ENCODE measurements at places on chromosomes 7 and 10.

- DNase-seq = peak; percentile 82
Observed at GRCh38 chr7:27095897-27096767, at the start of gene HOXA1. Gene HOXA1, minus strand, starts transcription at chr7:27096000. Its CDS starts 88 bp downstream, at chr7:27095912.

DNA sequence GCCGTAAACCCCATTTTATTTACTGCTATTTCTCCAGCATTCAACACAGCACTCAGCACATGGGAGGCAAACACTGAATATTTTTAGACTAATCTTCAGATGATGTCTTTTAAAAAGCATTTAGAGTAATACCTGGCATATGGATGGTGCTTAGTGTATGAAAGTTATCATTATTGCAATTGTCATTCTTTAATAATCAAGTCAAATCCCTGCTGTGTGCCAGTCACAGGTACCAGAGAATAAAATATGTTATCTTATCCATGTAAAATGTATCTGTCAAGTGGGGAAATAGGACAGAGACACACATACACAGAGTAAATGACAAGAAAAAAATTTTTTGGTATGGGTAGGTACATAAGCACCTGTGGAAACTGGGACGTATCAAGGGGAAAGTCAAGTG is 18.5 kb downstream of the ANKRD22 start:
- DNase-seq = no peak

- DNase-seq = no peak
Observed at GRCh38 chr7:1569016-1569415, 816 bp downstream of the PSMG3 start.

DNA sequence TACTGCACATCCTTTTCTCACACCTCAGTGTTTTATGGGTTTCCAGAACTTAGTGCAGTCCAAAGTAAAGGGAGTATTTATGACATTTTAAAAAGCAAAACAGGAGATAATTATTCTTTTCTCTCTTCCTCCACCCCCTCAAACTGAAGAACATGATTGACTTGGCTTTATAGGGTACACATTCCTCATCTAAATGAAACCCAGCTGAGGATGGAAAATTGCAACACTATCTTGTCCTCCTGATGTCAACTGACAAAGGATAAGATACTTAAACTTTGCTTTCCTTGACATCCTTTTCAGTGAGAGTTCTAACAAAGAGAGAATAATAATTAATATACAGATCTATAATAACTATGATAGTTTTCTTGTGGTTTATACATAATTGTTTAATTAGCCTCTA is 299.1 kb downstream of the BBS9 start:
- no peak for DNase-seq

DNA sequence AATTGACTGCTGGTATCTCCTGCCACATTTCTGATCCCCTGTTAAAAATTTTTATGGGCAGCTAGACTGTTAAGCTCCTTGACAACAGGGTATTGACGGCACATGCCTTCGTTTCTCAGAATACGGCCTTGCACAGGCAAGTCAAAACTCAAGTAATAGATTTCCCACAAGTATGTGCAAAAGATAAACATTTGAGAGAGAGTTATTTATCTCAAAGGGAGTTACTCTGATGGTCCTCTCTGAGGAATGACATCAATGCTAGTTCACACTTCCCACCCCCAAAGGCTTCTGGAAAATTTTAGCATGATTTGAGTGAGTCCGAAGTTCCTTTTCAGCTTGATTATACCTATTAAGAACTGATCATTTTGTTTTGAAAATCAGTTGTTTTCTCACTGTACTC is 71.9 kb downstream of the JCAD start:
- no peak for DNase-seq

- DNase-seq = no peak
Observed at GRCh38 chr7:2785071-2785500, 59.0 kb downstream of the GNA12 start.

GRCh38 chr7:79137942-79138341 is 315.5 kb downstream of the MAGI2 start:
- DNase-seq = peak; percentile 64

- DNase-seq = no peak
Observed at GRCh38 chr10:91887272-91888076, 21.8 kb downstream of the FGFBP3 start.

- DNase-seq = no peak
Observed at GRCh38 chr10:75640381-75640780, 209.0 kb downstream of the LRMDA start.

- no peak for DNase-seq
Observed at GRCh38 chr7:124480036-124480820, 285.4 kb downstream of the GPR37 start.

- DNase-seq = no peak
Observed at GRCh38 chr10:48993627-48994026, 54.0 kb upstream of the LRRC18 start.

- no peak for DNase-seq
Observed at GRCh38 chr7:64878684-64879083, 24.4 kb upstream of the ZNF273 start.

- no peak for DNase-seq
Observed at GRCh38 chr7:105712877-105713276, 131.6 kb upstream of the EFCAB10 start.

GRCh38 chr7:38920731-38921130 is 11.7 kb upstream of the VPS41 start:
- DNase-seq = no peak

DNA sequence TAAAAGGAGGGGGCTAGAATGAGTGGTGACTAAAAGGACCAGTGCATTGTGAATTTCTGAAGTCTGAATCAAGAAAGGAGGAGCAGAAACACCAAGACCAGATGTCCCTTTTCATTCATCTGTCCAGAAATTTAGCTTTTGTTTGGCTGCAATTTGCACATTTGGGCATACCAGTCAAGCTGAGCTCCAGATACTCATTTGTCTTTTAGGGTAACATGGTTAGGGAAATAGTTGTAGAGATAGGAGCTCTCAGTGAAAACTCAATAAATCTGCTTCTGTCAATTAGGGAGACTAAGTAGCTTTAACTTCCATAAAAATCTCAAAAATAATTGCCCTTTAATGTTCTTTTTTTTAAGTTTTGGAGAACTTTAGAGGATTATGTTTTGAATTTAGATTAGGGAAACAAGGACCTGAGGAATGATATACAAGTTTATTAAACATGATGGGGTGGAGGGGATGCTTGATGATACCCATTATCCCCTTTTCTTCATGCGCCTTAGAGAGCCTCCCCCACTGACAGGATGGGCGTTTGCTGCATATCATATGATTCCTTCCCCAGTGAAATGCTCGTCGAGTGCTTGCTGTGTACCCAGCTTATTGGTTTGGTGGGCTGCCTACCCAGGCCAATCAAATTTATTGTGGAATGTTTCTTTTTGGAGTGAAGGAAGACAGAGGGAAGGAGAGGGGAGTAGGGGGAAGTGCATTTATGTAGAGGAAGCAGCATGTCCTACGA is 50.7 kb upstream of the RPA3 start:
- DNase-seq = no peak

DNA sequence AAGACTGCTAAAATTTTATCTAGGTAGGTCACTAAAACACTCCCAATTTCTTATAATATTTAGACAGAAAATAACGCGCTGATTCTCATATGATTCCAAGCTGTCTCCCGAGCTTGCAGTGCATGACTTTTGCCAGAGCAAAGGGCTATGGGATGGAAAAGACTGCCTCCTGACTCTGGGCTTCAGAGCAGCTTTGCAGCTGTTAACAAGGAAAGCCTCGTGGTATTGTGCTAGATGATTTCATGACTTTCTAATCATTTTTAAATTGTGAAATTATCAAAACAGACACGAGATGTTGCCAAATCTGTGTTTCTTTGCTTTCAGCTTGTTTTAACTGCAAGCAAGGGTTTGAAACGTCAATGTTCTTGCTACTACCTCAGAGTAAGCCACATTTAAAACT is 238.3 kb downstream of the AGMO start:
- DNase-seq = no peak

- no peak for DNase-seq
Observed at GRCh38 chr7:45450571-45451204, 123.5 kb upstream of the ADCY1 start.

DNA sequence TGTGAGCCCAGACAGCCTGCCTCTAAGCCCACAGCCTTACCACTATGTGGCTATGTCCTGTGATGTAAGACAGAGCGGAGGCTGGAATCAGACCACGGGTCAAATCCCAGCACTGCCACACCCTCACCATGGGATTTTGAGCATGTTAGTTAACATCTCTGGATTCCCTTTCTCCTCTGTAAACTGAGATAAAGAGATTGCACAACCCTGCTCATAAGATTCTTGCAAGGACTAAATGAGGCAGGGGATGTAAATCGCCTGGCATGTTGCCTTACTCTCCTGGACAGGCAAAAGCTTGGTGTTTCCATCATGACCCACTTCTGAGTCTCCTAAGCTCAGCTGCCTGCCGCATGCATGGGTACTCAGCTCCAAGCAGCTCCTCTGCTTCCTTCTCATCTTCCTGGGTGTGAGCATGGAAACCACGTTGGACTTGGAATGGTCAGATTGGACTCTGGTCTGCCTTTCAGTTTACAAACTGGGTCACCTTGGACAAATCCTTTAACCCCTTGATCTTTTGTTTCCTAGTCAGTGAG is 41.3 kb upstream of the MTURN start:
- DNase-seq = no peak

- DNase-seq = no peak
Observed at GRCh38 chr10:82980321-82980720, 1105.3 kb downstream of the NRG3 start.

DNA sequence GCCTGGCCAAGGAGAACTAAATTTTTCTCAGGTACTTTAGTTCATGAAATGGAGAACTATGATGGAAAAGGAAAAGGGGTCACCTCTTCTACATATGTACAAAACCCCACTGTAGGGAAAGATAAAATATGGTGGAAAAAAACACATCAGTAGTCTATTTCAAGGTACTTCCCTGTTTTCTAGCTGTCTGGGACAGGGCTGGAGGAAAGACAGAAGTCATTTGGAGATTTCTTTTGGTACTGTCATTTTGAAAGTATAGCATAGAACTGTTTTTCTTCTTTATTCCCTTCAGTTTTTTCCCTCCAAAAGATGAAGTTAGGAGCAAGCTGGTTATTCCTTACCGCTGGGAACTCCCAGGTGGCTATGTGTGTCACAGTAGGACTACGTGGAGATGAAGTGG is 196.1 kb downstream of the DOCK4 start:
- no peak for DNase-seq

DNA sequence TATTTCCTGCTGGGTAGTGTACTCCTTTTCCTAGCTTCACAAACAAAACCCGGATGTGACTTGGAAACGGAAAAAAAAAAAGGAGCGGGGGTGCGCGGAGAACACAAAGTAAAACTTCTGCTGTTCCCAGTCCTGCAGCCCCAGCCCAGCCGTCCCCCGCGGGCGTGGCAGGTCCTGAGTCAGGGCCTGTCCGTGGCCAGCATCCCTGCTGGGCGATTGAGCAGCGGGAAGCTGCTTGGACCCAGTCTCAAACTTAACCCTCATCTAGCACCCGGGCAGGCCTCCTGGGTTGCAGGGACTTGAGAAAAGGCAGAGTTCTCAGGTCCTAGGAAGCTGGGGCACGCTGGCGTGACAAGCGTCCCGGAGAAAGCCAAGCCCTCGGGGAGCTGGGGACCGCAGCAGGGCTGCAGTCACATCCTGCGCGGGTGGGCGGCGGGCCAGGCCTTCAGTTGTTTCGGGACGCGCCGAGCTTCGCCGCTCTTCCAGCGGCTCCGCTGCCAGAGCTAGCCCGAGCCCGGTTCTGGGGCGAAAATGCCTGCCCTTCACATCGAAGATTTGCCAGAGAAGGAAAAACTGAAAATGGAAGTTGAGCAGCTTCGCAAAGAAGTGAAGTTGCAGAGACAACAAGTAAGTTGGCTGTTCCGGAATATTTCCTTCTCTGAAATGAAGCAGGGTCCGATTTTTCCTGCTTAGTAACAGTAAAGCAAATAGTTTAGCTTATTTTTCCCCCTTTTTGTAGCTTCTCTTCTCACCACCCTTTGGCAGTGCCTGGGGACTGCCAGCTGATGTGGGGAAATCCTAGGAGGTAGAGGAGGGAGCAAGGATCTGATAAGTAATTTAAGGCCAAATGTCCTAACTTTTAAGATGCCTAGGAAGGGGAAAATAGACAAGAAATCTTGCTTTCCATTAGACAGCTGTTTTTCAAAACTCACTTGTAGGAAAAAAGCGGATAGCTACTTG is at the start of gene GNG11:
Gene GNG11, plus strand, starts transcription at position 129 of the 960 bp plus-strand sequence. Its CDS starts 403 bp downstream, at position 532.
- no peak for DNase-seq

- DNase-seq = no peak
Observed at GRCh38 chr10:3006093-3006492, 61.3 kb upstream of the PFKP start.

GRCh38 chr7:157795643-157796042 is 458.8 kb downstream of the DNAJB6 start:
- no peak for DNase-seq

- no peak for DNase-seq
Observed at GRCh38 chr7:38831259-38831996, 77.6 kb downstream of the VPS41 start.

GRCh38 chr7:18153183-18153748 is 125.6 kb upstream of the PRPS1L1 start:
- DNase-seq = no peak

DNA sequence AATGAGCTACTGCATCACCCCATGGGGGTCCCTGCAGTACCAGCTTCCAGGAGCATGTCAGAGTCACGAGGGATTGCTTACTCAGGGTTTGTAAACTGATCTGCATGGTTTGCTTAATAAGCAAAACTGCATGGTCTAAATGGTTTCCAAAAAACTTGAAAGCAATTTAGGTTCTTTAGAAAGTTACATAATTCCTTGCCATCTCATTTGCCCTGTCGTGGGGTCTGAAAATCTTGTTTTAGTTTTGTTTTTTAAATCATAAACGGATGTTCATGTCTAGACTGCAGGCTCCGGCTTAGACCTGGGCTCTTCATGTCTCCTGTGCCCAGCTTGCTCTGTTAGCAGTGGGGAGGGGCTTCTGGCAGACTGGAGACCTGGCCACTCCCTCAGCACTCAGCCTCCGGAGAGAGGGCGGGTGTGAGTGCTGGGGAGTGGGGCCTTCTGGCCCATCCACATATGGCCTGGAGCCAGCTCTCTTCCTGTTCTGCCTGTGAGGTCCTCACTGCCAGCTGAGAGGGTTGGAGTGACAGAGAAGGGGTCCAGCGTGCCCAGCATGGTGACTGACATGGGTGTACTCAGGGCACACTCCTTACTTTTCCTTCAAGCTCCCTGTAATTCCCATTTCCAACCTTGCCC is 17.5 kb downstream of the PRF1 start:
- no peak for DNase-seq

- DNase-seq = no peak
Observed at GRCh38 chr10:36542493-36542892, 582.9 kb upstream of the ANKRD30A start.

DNA sequence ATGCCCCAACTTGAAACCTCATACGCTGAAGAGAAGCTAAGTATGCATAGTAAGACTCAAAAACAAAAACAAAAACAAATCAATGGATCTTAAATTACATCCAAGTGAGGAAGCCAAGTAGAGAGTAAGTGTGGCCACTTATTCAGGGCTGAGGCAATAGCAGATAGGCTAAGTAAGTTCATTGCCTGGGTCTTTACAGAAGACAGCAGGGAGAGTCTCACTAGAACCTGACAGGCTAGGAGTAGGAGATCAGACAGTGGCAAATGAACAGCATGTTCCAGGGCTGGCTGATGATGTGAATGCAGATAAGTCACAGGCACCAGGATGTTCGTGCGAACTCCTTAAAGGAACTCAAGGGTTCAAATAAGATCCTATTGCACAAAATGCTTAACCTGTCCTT is 568.6 kb downstream of the KCNMA1 start:
- no peak for DNase-seq
